Dermis lymphatic vessel endothelial cell (primary cell): ENCODE measurements at places on chromosomes 1 and 21. TPM values are rescaled to one million over a fixed set of nuclear protein-coding genes. Genes with fewer than 3 reads are reported as not detected.

Gene DENND2C
- total RNA-seq = 8.8 and 9.2 TPM in 2 replicates

Gene IVL
- total RNA-seq = not detected in 2 replicates

Gene TIE1
- 962 and 1,146 TPM in 2 replicates for total RNA-seq

Gene NTNG1
- total RNA-seq = not detected in 2 replicates

Gene HP1BP3
- total RNA-seq = 218 and 251 TPM in 2 replicates

Gene FAM229A
- 0.86 and 0.98 TPM in 2 replicates for total RNA-seq
